ENCODE measurements at places on chromosomes 7 and 10.

GRCh38 chr10:14146025-14146424, 184.7 kb downstream of the FRMD4A start:
- DNase-seq: no peak

DNA sequence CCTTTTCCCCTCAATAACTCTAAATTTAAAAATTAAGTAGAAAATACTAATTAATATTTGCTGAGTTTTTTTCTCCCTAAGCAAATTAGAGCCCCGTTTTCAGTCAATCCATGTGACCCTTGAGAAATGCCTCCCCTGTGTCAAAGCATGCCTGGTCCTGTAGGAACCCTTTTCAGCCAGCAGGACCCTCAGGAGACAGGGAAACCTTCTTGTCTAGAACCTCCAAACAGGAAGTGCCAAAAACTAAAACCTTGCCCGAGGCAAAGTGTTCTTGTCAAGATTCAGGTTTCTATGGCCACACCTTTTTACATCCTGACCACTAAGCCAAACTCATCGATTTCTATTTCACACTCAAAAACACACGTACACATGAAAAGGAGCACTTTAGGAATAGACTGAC, 60.1 kb upstream of the NFE2L3 start:
- DNase-seq: peak; percentile 23

DNA sequence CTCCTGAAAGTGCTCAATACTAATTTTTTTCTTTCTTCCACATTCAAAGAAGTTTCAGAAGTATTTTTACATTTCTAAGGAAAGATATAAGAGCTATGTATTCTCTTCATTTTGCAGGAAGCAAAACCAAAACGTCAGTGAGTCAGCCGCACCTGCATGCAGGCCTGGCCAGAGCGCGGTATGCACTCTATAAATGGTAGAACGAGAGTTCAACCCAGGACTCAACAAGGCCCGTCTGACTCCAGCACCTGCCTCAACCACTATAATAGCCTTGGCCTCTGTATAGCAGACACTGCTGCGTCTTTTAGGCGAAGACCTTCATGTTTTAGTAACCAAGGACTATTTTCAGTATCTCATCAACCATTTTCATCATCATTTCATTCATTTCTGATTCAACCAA, 113.2 kb downstream of the KMT2E start:
- no peak for DNase-seq

- no peak for DNase-seq
Observed at GRCh38 chr10:78754269-78755062, 314.3 kb upstream of the ZMIZ1 start.

DNA sequence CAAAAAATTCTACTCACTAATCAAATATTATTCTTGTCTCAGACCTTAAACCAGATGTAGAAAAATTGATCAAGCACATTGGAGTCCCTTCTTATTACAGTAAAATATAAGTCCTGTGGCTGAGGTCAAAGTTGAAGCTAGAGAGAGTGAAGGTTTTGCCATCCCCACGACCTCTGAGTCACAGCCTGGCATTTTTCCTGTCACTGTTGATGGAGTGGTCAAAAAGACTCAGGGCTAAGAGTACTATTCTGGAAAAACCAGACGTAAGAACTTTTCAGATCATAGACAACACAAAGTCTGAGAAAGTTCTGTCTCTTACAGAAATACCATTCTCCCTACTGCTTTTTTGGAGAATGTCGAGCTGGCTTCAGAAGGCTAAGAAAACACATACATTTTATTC, 323.7 kb upstream of the ANKRD30A start:
- no peak for DNase-seq

- DNase-seq: no peak
Observed at GRCh38 chr7:94056796-94057207, 52.6 kb upstream of the BET1 start.

DNA sequence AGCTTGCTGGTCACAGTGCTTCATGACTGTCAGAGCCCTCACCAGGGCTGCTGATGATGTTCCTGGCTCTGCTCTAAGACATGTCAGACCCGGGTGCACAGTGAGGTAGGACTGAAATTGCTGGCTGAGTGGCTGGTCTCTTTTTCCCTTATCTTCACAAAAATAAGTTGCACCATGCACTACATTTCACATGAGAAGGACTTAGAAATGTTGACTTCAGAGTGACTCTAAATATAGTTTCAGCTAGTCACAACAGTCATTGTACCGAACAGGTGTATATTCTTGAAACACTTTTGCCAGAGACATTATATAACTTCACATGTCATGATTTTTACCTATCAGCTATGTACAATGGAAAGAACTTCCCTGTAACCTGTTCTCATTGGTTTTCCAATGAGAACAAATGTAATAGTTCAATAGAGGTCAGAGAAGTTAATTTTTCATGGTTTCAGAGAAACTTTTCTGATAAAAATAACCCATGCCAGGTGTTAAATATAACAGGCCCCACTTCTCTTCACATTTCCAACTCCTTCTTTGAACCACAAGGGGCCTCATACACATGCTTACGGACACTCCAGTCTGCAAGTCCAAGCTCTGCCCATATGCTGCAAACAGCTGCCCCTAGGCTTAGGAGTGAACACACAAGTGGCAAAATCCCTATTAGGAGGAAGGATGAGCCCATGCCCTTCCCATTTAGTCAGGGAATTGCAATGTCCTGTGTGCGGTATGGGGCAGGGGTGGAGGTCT, 115.6 kb downstream of the CDK6 start:
- DNase-seq: no peak

- no peak for DNase-seq
Observed at GRCh38 chr10:5488272-5489161, 10.9 kb downstream of the CALML5 start.

- DNase-seq: no peak
Observed at GRCh38 chr10:88184543-88185297, 321.3 kb downstream of the PTEN start.

DNA sequence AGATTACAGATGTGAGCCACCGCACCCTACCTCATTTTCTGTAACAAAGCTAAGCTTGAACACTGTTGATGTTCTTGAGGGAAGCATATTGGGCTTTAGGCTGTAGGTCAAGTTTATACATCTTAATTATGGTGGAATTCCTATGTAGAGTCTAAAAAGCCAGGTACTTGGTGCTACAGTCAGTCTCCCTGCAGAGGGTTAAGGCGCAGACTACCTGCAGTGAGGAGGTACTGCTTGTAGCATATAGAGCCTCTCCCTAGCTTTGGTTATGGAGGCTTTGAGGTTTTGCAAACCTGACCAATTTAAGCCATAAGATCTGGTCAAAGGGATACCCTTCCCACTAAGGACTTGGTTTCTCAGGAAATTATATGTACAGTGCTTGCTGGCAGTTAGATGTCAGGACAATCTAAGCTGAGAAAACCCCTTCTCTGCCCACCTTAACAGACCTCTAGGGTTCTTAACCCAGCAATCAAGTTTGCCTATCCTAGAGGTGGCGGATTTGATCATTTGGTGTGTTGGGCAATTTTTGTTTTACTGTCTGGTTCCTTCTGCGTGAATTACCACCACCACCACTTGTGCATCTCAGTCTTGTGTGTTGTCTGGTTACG, 6.0 kb downstream of the PPIA start:
- no peak for DNase-seq

- DNase-seq: no peak
Observed at GRCh38 chr10:69315100-69315542, 36.8 kb downstream of the HK1 start.

- no peak for DNase-seq
Observed at GRCh38 chr10:49526619-49527018, 12.3 kb downstream of the ERCC6 start.

DNA sequence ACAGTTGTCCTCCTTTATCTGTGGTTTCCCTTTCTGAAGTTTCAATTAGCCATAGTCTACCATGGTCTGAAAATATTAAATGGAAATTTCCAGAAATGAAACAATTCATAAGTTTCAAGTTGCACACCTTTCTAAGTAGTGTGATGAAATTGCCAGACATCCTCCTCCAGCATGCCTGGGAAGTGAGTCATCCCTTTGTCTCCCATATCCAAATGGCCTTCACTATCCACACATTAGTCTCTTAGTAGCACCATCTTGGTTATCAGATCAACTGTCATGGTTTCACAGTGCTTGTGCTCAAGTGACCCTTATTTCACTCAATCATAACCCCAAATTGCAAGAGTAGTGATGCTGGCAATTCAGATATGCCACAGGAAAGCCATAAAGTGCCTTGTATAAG, 83.4 kb upstream of the PPP1R9A start:
- DNase-seq: no peak

GRCh38 chr7:34844936-34845665, 187.1 kb downstream of the NPSR1 start:
- no peak for DNase-seq

GRCh38 chr10:124145109-124145870, 51.9 kb upstream of the CHST15 start:
- no peak for DNase-seq

- peak; percentile 53 for DNase-seq
Observed at GRCh38 chr7:101410743-101411507, 48.2 kb downstream of the COL26A1 start.

- no peak for DNase-seq
Observed at GRCh38 chr10:75776738-75777504, 345.5 kb downstream of the LRMDA start.

- no peak for DNase-seq
Observed at GRCh38 chr10:29820890-29821461, 186.2 kb upstream of the SVIL start.

DNA sequence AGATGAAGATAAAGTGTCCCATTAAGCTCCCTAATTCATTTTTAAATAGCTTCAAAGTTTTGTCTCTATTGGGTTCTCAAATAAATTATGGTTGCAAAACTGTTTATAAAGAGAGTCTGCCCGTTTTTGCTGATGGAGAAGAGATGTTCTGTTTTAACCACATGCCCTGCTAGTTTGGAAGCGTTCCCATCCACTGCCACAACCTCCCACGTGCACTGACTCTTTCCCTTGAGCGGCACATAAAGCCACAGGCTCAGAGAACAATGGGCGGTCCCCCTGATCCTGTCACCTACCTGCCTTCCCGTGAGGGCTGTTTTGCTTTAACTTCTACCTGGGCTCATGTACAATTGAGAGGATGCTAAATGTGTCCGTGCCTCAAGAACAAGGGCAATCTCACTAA, 65.5 kb downstream of the CPVL start:
- no peak for DNase-seq

GRCh38 chr10:113329121-113329596, 223.7 kb upstream of the HABP2 start:
- DNase-seq: no peak

DNA sequence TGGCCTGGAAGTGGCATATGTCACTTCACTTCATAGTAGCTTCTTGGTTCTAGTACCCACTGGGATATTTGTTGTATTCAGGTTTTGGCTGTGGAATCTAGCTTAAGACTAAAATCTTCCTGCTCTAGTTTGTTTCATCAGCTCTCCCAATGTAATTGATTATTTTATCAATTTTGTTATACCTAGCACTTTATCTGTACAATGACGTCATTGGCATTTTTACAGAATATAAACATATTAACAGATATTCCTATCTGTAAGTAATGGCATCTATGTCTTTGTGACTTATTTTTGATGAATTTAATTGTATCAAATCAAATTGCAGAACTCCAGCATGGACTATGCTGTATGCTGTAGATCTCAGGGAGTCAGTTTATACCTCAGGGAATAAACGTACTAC, 19.7 kb downstream of the KIAA1217 start:
- DNase-seq: no peak

DNA sequence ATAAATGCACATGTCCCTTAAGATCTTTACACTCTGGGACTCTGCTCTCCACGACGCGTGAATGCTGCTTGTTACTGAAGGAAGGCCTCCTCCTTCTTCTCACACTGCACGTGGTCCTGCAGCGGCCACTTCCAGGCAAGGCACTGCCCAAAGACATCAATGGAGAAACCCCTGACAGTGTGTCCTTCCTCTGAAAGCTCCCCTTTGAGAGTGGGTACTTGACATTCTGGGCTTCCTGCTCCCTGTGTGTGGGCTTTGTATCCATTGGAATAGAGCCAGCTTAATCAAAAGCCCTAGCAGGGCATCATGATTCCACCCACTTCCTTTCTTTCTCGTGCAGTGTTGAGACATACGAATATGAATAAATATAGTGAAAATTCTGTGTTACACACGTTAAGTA, 69.7 kb upstream of the STK17A start:
- DNase-seq: no peak

DNA sequence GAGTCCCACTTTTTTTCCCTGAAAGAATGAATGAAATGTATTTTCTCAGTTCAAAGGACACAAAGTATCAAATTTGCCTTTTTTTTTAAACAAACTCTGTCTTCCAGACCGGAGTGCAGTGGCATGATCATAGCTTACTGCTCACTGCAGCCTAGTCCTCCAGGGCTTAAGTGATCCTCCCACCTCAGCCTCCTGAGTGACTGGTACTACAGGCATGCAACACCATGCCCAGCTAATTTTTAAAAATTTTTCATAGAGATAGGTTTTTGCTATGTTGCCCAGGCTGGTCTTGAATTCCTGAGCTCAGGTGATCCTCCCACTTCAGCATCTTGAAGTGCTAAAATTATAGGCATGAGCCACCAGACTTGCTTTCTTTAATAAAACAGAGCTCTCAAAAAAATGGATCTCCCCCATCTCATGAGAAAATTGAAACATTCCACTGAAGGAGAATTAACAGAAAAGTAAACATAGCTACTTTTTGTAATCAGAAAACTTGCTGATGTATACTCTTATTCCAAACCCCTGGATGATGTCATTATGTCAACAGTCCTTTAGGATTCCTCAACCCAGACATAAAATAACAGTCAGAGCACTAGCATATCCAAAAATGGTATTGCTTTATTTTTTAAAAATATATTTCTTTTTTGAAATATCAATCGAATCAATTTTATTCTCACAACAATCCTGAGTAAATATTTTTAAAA, 12.3 kb upstream of the TRDMT1 start:
- DNase-seq: no peak

- no peak for DNase-seq
Observed at GRCh38 chr7:157839672-157840167, 502.9 kb downstream of the DNAJB6 start.

DNA sequence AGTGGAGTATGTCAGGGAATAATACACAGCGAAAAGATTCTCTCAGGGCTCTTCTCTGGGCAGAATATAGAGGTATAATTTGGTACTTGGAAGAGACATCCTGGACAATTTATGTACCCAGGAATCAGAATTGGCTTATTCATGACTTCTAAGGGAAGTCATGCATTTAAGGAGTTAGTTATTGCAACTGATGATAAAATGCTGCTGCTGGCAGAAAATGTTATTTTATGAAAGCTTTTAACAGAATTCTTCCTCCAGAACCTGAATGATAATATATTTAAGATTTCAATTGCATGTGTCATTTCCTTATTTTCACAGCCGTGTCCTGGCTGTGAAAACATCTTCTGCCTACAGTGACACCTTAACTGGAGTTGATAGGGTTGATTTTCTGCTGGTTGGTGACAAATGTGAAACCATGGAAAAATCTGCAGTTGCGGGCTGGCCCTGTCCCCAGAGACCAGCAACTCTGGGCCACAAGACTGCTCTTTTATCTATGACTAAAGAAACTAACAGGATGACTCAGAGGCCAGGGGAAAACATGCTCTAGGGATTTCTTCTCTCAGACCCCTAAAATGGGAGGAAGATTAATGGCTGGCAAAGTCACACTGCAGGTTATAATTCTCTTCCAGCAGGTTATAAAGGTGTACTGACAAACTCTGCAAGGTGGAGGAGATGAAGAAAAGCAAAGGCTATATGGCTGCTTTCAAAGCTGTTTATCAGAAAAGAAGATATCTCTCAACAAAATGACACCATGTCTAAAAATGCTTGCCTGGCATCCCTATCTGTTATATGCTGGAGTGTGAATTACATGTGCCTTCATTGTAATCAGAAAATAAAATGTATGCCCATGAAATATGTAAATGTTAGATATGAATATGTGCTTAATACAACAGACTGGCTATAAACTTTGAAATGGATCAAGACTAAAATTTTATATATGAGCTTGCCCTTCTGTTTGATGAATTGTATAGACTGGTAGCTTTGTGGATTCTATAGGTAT, 12.1 kb upstream of the TRUB1 start:
- DNase-seq: no peak

All from CD4-positive, alpha-beta T cell treated with Interleukin-17A for 4 hours (primary cell).